RPMI7951 (cell line): ENCODE measurements at places on chromosomes 4 and X. TPM values are rescaled to one million over a fixed set of nuclear protein-coding genes. Genes with fewer than 3 reads are reported as not detected.

DNA sequence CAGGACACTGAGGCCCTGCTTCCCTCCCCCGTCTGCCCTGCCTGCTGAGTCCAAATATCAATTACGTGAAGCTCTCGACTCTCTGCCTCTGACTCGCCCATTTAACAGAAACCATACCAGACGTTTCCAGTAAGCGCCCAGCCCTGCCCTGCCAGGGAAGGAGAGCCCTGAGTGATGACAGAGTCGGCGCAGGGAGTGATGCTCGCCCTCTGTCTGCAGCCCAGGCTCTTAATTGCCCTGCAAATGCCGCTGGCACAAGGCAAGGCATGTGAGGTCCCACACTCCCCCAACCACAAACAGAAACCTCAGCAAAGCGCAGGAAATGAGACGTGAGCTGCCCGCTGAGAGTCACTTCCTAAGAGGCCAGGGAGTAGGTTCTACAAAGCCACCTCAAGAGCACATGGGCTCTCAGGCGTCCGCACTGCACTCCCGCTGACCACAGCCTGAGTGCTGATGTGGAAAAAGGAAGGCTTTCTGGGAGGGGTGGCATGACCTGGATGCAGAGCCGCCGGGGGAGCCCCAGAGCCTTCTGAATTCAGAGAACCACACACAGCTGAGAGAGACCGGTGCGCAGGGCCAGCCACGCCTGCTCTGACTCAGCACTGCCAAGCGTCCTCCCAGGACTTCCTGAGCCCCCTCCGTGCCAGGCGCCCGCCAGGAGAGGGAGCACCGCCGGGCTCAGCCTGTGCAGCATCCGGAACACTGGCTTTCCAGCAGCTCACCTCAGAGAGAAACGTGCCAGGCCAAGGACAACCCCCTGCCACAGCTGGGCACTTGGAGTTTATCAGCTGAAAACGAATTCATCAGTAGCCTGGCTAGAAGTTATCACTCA lies 5.3 kb downstream of the ZFYVE28 start:
- DNase-seq = peak; percentile 99

GRCh38 chr4:73438048-73438447 lies 2.0 kb downstream of the AFP start:
- no peak for DNase-seq

The CAPN6 gene
- not detected in 2 replicates for total RNA-seq

DNA sequence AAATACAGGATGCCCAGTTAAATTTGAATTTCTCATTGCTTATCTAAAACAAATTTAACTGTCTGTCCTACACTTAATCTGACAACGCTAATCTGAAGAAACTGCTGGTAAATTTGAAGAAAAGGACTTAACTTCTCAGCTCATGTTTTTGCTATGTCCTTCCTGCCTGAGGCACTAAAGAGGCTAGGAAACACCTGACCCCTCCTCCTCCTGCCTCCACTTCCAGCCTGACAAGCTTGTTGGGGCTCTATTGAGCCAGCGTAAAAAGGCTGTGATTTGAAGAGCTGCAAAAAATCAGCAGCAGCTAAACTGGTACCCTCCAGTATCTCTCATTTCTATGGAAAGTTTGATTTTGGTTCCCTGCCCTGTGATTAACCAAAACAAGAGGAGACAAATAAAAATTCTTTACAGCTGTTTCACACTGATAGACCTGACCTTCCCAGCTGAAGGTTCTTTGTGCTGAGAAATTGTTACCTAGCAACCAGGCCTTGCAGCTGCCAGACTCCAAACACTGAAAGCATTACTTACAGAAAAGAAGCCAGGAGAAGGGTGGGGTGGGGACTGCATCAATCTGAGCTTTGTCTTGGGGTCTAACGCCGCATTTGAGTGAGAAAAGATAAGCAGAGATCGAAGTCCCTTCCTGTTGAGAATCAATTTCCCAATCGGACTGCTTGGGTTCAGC lies 35.0 kb downstream of the DCX start:
- DNase-seq = no peak

GRCh38 chrX:23981222-23981621 lies 45.8 kb downstream of the KLHL15 start:
- DNase-seq = no peak

DNA sequence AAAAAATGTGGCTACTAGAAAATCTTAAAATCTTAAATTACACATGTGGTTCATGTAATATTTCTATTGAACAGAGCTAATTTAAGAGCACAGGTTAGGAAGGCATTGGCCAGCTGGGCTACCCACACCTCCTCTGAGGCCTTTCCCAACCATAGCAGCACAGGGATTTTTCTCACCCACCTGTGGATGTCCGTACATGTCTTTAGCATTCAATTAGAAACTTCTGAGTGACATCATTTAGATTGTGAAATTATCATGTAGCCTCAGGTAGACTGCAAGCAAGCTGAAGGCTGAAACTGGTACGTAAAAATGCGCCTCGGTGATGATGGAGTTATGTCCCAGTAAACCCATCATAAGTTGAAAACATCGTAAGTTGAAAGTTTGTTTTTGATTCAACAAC lies 31.2 kb downstream of the SCARB2 start:
- no peak for DNase-seq

- no peak for DNase-seq
These were observed 77.9 kb downstream of the CXXC4 start for GRCh38 chr4:104416725-104417356.

- DNase-seq = no peak
These were observed 24.5 kb downstream of the RUFY3 start for GRCh38 chr4:70746179-70746839.

- DNase-seq = no peak
These were observed 13.3 kb upstream of the SPANXN2 start for GRCh38 chrX:143733866-143734265.

The DIPK2B gene
- not detected in 2 replicates for total RNA-seq

The LDOC1 gene
- 2.8 and 3.3 TPM in 2 replicates for total RNA-seq

The DNAAF6 gene
- total RNA-seq = not detected in 2 replicates

GRCh38 chrX:68832101-68832416 lies 3.2 kb downstream of the EFNB1 start:
- peak; percentile 63 for DNase-seq

The PAGE5 gene
- total RNA-seq = 41.0 and 56.8 TPM in 2 replicates

DNA sequence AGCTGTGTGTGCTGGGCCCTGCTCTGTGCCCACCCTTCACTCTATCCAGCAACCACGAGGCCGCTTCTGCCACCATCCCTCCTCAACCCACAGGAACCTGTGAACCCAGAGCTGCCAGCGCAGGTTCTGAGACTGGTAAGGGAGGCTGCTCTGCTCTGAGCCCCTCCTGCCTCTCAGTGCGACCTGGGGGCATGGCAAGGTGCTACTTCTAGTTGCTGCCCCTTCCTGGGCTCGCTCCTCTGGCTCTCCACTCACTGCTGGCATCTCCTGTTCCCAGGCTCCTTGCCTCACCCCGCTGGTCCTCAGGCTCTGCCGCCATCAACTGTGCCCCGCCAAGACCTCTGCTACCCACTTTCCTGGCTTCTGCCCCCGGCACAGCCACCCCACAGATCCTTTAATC lies 39.3 kb downstream of the RNF212 start:
- DNase-seq = no peak

DNA sequence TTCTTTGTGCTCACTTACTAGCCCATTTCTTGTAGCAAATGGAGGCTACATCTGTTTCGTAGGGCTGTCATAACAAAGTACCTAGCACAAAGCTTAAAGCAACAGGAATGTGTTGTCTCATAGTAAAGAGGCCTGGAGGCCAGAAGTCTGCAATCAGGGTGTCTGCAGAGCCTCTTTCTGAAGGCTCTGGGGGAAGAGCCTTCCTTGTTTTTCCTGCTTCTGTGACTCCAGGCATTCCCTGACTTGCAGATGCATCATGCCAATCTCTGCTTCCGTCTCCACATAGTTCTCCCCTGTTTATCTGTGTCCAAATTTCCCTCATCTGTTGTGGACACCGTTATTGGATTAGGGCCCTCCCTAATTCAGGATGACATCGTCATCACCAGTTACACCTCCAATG lies 67.1 kb downstream of the SHROOM2 start:
- DNase-seq = no peak
